Muscle of back (tissue), 13 donors: ENCODE measurements at places on chromosomes 1 and 21.

DNA sequence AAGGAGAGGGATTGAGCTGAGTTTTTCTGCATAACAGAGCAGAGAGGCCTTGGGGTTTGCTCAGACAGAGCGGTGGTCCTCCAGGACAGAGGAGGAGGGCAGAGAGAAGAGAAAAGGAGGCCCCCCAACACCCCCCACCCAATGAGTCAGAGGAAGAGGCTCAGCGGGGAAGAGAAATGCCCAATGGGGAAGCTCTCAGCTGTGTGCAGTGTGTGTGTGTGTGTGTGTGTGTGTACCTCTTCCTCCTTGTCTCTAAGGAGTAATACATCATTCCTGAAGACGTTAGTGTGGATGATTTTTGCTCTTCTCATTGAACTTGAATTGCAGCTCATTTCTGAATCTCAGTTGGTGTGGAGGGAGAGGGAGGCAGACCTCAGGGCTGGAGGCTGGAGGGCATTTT, 8.7 kb downstream of the TMPRSS3 start:
- no peak for DNase-seq

- no peak for DNase-seq
Measured at GRCh38 chr1:172976222-172977041, 74.3 kb downstream of the TNFSF18 start.

GRCh38 chr21:19368944-19369343, 965.4 kb upstream of the TMPRSS15 start:
- no peak for DNase-seq

DNA sequence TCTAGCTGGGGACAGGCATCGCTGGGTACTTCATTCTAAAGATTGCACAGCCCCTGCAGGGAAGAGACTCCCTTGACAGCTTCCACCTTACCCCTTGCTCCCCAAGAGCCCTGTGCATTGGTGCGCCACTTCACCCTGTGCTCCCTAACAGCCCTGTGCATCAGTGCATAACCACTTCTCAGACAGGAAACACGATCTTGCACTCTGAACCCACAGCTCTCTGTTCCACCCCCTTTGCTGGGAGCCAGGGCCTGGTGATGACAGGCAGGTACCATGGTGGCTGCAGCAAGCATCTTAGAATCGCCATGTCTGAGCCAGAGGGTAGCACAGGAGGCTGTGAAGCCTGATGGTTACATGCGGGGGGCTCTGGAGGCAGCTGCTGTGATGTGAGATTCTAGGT, 5.0 kb downstream of the ALPL start:
- DNase-seq = no peak

- no peak for DNase-seq
Measured at GRCh38 chr1:211822677-211823407, 7.7 kb downstream of the LPGAT1 start.

DNA sequence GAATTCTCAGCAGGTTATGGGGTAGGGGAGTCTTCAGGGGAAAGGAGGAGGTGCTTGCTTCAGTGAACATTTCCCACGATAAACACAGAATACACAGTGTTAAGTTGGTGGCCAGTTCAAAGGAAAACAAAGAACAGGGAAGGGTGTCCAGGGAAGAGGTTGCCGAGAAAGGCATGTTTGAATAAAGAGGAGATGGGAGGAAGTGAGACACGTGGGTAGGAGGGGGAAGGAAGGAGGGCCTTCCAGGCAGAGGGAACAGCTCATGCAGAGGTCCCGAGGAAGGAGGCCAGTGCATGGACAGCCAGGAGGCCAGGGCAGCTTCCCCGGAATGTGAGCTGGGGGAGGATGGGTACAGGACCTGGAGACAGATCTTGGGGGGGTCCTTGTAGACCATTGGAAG, 130.3 kb upstream of the TMEM51 start:
- no peak for DNase-seq

DNA sequence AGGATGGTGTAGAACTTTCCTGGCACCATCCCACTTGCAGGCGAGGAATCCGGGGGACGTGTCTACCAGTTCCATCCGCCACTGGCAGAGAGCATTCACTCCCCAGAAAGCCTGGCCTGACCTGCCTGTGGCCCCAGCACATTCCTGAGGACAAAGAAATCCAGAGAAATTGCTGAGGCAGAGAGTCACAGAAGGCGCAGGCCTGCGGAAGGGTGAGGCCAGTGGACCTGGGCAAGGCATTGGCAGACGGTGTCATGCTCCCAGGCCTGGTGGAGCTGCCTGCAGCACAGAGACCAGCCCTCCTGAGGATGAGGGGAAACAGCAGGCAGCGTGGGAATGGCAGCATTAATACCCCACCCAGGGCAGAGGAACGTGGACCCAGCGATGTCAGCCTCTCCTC, 81.2 kb upstream of the F3 start:
- DNase-seq = no peak

GRCh38 chr1:41566969-41567368, 82.5 kb upstream of the EDN2 start:
- no peak for DNase-seq

DNA sequence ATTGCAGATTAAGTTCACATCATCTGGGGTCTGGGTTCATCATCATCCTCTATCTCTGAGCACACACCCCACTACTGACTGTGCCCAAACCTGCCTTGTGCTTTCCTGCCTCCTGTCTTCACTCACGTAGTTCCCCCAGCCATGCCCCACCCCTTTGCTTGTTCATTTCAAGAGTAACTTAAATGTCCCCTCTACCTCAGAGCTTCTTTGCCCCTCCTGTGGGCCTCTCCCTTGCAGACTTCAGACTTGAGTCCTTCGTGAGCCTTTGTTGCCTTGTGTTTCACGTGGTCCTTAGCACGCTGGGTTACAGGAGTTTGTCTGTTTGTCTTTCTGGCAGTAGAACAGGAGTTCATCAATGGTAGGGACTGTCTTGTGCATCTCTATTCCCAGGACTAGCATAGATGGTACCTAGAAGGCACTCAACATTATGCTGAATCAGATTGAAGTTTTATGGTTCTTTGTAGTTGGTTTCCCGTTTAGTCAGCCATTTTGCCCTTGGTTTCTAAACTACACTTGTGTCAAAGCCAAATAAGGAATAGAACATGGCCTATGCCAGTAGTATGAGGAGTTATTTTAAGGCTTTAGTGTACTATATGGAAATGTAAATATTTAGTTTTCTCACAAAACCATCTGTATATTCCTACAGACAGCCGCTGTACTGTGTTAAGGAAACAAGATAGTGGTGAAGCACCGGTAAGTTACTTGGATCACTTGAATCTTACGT, 86.2 kb downstream of the TTC3 start:
- DNase-seq = no peak

- DNase-seq = no peak
Measured at GRCh38 chr1:38308780-38309179, 262.2 kb upstream of the POU3F1 start.

DNA sequence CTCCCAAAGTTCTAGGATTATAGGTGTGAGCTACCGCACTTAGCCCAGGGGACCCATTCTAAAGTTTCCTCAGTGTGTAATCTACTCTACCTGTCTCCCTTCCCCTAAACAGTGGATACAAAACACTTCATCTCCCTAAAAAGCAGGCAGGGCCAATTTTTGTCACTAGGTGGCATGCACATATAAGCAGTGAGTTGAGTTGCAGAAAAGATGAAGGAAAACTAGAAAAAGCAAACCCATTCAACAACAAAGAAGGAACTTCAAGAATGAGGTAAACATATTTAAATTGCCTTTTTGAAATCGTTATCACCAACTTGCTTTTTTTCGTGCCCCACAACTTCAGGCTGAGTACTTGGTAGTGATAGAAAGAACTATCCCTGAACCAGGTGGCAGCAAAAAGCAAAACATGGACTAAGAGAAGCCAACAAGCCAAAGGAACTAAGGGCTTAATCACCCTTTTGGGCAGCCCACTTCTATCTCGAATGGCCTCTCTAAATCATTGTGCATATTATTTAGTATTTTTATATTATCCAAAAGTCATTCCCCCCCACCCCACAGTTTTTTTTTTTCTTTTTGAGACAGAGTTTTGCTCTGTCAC, 19.7 kb upstream of the ALDH9A1 start:
- peak; percentile 43 for DNase-seq

GRCh38 chr1:10730985-10731384, 65.5 kb downstream of the CASZ1 start:
- DNase-seq = no peak

GRCh38 chr21:43936247-43936967, 71.4 kb downstream of the AGPAT3 start:
- DNase-seq = no peak

GRCh38 chr1:16921391-16922185, at the start of gene CROCC:
Gene CROCC, plus strand, starts transcription at chr1:16921931. Its CDS starts 88 bp downstream, at chr1:16922019.
- DNase-seq = peak; percentile 82

- peak; percentile 86 for DNase-seq
Measured at GRCh38 chr1:92994105-92994712, 32.9 kb upstream of the DIPK1A start.

DNA sequence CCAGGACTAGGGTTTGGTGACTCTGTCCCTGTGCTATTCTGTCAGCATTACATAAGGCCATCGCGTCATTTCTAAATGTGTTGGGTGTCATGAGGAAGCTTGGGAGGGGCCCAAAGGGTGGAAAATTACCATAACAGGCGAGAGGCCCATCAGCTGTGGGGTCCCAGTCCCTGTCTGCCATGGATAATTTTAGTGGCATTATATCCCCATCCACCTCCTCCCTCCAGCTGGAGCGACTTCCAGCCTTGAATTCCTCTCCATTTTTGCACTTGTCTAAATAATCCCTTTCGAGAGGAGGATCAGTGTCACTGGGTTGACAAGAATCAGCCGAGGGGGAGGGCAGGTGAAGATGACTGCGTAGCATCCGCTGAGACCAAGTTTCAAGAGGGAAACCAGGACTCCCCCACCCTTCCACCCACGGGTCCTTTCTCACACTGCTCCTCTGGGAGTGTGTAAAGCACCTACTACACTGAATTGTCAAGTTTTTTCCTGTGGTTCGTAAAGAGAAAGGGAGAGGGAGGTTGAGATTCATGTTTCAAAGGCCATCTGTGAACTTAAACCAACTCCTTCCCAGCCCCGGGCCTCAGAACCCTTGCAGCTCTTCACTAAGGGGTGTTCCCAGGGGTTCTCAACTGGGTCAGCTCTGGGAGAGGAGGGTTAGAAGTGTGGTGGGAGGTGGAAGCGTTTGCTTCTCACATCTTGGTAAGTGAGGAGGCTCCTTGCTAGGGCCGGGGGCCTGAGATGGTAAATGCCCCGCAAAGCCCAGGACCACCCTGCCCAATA, 29.2 kb downstream of the VASH2 start:
- no peak for DNase-seq

- DNase-seq = no peak
Measured at GRCh38 chr1:184513966-184514365, 127.1 kb downstream of the C1orf21 start.

DNA sequence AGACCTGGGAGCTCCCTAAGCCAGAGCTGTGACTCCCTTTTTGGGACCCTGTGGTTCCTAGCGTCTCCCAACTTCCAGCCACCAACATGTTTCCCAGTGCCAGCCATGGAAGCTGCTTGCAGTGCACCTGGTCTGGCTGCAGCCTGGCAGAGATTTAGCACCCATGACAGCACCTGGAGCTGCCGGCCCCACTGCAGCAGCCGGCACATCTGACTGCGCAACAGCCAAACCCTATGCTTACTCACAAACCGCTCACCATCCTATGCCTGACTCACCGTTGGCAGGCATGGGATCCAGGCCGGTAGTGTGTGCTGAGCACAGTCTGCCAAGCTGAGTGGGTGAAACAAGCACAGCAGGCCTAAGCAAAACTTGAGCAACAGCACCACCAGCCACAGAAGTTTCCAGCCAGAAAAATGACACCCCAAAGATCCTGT, 435.9 kb upstream of the PRMT6 start:
- DNase-seq = no peak

- DNase-seq = no peak
Measured at GRCh38 chr21:44703731-44704635, 7.0 kb downstream of the KRTAP10-12 start.

GRCh38 chr1:160733898-160734297, 5.1 kb upstream of the SLAMF7 start:
- DNase-seq = no peak

- DNase-seq = no peak
Measured at GRCh38 chr1:223742856-223743517, 30.6 kb downstream of the CAPN2 start.
